ENCODE measurements at places on chromosomes 16 and 17. TPM values are rescaled to one million over a fixed set of nuclear protein-coding genes. Genes with fewer than 3 reads are reported as not detected.

MAF gene
- 130 TPM for total RNA-seq

MSL1 gene
- total RNA-seq: 101 TPM

OTOP2 gene
- not detected for total RNA-seq

- peaks cover 4% of the 10 kb centered on the region for H3K36me3 ChIP-seq
- H3K27ac ChIP-seq: no peak overlapping the region
- H3K4me3 ChIP-seq: peak overlapping the region; percentile 82
- H3K27me3 ChIP-seq: peaks cover 6% of the 10 kb centered on the region
Measured at GRCh38 chr16:88533932-88534637, 36.1 kb upstream of the ZC3H18 start.

CALCOCO2 gene
- total RNA-seq: 154 TPM

FBXO47 gene
- not detected for total RNA-seq

- no peak for DNase-seq
- no peak overlapping the region for H3K4me3 ChIP-seq
- H3K27me3 ChIP-seq: no peaks in the 10 kb centered on the region
- H3K4me1 ChIP-seq: peaks cover 13% of the 10 kb centered on the region
- peaks cover 2% of the 10 kb centered on the region for H3K36me3 ChIP-seq
Measured at GRCh38 chr16:84543253-84543652, 38.8 kb upstream of the MEAK7 start.

- no peak for DNase-seq
- H3K4me3 ChIP-seq: no peak overlapping the region
- no peaks in the 10 kb centered on the region for H3K36me3 ChIP-seq
- no peak overlapping the region for H3K27ac ChIP-seq
- peaks cover under 1% of the 10 kb centered on the region for H3K4me1 ChIP-seq
Measured at GRCh38 chr17:51662204-51663056, 402.1 kb downstream of the UTP18 start.

DNA sequence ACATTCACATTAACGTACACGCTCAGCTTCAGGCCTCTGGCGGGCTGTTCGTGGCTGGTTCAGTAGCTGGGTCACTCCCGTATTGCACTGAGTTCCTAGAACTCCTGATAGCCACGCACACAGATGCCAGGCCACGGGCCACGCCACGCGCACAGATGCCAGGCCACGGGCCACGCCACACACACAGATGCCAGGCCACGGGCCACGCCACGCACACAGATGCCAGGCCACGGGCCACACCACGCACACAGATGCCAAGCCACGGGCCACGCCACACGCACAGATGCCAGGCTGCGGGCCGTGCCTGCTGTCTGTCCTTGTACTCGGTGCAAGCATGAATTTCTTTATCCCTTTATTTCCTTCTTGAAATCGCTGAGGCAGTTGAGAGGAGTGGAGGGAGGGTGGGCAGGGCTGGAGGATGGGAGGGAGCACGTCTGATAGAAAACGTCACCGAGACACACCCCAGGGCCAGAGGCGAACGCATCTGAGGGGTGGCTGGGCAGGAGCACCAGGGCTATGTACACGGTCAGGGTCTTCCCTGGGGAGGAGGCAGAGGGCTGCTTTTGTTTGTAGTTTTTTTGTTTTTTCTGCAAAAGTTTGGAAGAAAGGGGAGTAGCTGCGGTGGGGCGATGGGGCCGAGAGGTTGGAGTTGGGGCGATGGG, 8.6 kb upstream of the PABPN1L start:
- DNase-seq: no peak
- no peak overlapping the region for H3K4me3 ChIP-seq
- H3K36me3 ChIP-seq: no peaks in the 10 kb centered on the region
- H3K27me3 ChIP-seq: peaks cover 15% of the 10 kb centered on the region
- H3K4me1 ChIP-seq: peaks cover 4% of the 10 kb centered on the region

- no peak overlapping the region for H3K4me3 ChIP-seq
- DNase-seq: peak; percentile 19
- H3K27me3 ChIP-seq: no peaks in the 10 kb centered on the region
- H3K4me1 ChIP-seq: peaks cover 19% of the 10 kb centered on the region
- peaks cover 14% of the 10 kb centered on the region for H3K36me3 ChIP-seq
Measured at GRCh38 chr17:47663912-47664623, 14.3 kb downstream of the KPNB1 start.

TEDC2 gene
- 0.70 TPM for total RNA-seq

DNA sequence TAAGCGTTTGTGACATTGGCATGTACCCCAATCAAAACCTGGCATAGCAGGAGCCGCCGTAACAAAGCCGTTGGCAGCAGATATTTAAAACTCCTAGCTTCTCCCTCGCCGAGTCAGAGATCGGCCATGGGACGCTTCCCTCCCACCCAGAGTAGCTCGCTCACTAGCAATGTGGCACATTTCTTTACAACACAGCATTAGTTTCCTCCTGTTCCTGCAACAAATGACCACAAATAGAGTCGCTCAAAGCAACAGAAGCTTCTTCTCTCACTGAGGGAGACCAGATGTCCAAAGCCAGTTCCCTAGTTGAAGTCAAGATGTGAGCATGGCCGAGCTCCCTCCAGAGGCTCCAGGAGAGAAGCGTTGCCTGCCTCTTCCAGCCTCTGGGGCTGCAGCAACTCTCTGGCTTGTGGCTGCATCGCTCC, 106.7 kb downstream of the RBFOX3 start:
- no peak overlapping the region for H3K27ac ChIP-seq
- peaks cover 2% of the 10 kb centered on the region for H3K36me3 ChIP-seq
- DNase-seq: no peak
- H3K27me3 ChIP-seq: peaks cover 31% of the 10 kb centered on the region

GP1BA gene
- 1.6 TPM for total RNA-seq

GRCh38 chr17:19316761-19317358, 45.7 kb downstream of the B9D1 start:
- peaks cover 17% of the 10 kb centered on the region for H3K27me3 ChIP-seq
- no peak overlapping the region for H3K27ac ChIP-seq
- H3K4me3 ChIP-seq: no peak overlapping the region
- DNase-seq: no peak
- peaks cover 4% of the 10 kb centered on the region for H3K4me1 ChIP-seq
- peaks cover 4% of the 10 kb centered on the region for H3K36me3 ChIP-seq

GRCh38 chr17:76434870-76435269, 18.1 kb downstream of the UBE2O start:
- H3K4me3 ChIP-seq: no peak overlapping the region
- no peak overlapping the region for H3K27ac ChIP-seq
- H3K36me3 ChIP-seq: no peaks in the 10 kb centered on the region
- DNase-seq: no peak

DNA sequence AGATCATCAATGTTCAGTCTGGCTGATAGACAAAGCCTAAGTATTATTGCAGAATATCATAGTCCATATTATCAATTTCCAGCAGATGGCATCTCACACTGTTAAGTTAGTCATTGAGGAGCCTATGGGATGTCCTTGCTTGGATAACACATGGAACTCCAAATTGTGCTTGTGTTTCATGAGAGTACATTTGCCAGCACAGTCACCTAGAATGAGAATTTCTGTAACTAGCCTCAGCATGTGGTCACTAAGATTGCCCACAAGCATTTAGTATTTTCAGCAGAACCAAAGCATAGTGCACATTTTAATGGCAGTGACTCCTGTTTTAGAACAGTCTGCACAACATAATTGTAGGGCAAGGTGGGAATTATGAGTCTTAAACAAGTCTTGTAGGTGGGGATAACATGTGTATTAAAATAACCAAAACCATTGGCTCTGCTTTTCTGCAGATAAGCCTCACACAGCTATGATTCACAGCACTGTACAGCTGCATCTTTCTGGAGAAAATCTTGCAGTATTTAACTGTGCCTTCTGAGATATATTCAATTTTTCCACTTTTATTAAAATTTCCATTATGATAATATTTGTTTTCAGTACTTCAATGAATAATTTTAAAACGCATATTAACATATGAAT, 882.8 kb upstream of the SOX9 start:
- H3K36me3 ChIP-seq: no peaks in the 10 kb centered on the region
- no peak for DNase-seq
- no peak overlapping the region for H3K4me3 ChIP-seq
- H3K4me1 ChIP-seq: no peaks in the 10 kb centered on the region
- H3K27ac ChIP-seq: no peak overlapping the region

DNA sequence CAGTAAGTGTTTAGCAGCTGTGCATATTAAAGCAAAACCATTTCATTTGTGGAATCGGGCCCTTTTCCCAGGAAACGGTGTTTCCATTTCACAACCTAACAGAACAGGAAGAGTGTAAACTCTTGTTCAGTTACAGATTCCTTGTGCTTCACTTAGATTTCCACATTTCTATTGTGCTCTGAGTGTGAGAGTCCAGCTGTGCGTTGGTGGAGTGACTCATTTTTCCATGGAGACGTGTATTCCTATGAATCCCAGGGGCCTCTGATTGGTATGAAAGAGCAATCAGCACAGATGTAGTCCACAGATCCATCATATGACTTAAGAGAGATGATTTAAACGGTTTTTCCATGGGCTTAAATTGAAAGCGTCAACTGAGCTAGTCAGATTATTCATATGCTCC, 13.3 kb upstream of the CAVIN1 start:
- no peak for DNase-seq
- H3K36me3 ChIP-seq: peaks cover 2% of the 10 kb centered on the region
- H3K4me3 ChIP-seq: no peak overlapping the region
- no peak overlapping the region for H3K27ac ChIP-seq

DNA sequence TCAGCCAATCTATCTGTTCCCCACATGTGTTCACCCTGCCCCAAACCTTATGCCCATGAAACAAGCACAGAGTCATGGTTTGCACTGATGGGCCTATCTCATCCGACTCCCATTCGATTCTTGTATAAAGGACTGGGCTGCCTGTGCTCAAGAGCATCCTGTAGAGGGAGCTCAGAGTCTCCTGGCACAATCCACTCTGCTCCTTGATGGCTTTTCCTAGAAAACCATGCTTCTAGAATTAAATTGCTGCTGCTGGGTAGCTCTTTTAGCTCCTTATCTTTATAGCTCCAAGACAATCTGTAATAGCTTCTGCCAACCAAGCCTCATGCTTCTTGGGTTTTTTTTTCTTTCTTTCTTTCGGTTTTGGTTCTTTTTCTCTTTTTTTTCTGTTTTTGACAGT, 9.7 kb downstream of the ZNF19 start:
- no peak for DNase-seq
- H3K27me3 ChIP-seq: no peaks in the 10 kb centered on the region
- peaks cover 20% of the 10 kb centered on the region for H3K36me3 ChIP-seq
- H3K27ac ChIP-seq: no peak overlapping the region
- peaks cover 14% of the 10 kb centered on the region for H3K4me1 ChIP-seq
- no peak overlapping the region for H3K4me3 ChIP-seq

PDE6G gene
- 2.2 TPM for total RNA-seq

SDR42E2 gene
- total RNA-seq: 2.3 TPM

FBXW10 gene
- not detected for total RNA-seq

- H3K4me1 ChIP-seq: no peaks in the 10 kb centered on the region
- no peak overlapping the region for H3K27ac ChIP-seq
Measured at GRCh38 chr16:89282523-89282922, 65.0 kb downstream of the ZNF778 start.

- no peaks in the 10 kb centered on the region for H3K27me3 ChIP-seq
- H3K36me3 ChIP-seq: peaks cover 10% of the 10 kb centered on the region
- no peak for DNase-seq
- H3K4me3 ChIP-seq: peak overlapping the region; percentile 93
- H3K27ac ChIP-seq: peak overlapping the region; percentile 96
Measured at GRCh38 chr16:71846431-71846830, 655 bp downstream of the ATXN1L start.

GRCh38 chr17:34721326-34721725, 141.9 kb downstream of the TMEM132E start:
- H3K27ac ChIP-seq: no peak overlapping the region
- DNase-seq: no peak
- no peak overlapping the region for H3K4me3 ChIP-seq
- H3K4me1 ChIP-seq: peaks cover 5% of the 10 kb centered on the region

- DNase-seq: no peak
- H3K4me1 ChIP-seq: no peaks in the 10 kb centered on the region
- no peak overlapping the region for H3K27ac ChIP-seq
- H3K4me3 ChIP-seq: no peak overlapping the region
Measured at GRCh38 chr16:65185241-65185778, 63.4 kb upstream of the CDH11 start.

YPEL2 gene
- total RNA-seq: 23.6 TPM

SLC47A1 gene
- not detected for total RNA-seq

- no peak for DNase-seq
- no peak overlapping the region for H3K27ac ChIP-seq
- no peak overlapping the region for H3K4me3 ChIP-seq
- H3K4me1 ChIP-seq: peaks cover 4% of the 10 kb centered on the region
Measured at GRCh38 chr16:86609115-86609514, 30.8 kb downstream of the FOXL1 start.

CD300LG gene
- total RNA-seq: not detected

C17orf67 gene
- 6.6 TPM for total RNA-seq

ARL5C gene
- not detected for total RNA-seq

DNA sequence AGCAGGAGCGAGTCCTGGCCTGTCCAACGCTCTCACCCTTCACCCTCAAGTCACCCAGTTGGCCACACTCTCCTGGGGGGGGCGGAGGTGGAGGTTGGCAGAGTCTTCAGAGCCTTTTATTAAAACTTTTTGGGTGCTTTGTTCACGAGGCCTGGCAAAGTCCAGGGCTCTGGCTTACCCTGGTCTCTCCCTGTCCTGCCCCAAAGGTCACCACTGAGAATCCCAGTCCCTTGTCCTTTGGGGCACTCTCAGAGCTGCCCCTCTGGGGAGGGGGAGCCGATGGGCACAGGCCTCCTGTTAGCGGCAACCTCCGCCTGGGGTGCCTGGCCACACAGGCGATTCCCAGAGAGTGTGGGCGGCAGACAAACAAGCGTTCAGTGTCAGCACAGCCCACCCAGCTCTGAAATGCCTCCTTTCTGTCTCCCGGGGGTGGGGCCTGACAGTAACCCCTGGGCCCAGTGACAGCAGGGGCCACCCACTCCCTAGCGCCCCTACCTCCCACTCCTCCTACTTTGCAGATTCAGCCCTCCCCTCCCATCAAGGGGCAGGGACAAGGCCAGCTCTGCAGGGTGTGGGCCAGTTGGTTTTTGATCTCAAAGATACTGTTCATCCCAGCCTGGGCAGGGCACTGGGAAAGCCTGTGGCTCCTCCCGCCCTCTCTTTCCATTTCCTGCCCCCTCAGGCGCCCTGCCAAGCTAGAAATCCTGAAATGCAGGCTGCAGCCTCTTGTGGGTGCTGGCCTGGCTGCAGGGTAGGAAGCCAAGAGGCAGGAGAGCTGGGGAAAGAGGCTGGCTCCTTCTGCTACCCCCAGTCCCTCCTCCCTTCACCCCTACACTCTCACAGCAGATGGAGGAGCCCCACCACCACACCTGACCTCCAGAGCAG, 36.6 kb upstream of the EMP2 start:
- H3K4me1 ChIP-seq: no peaks in the 10 kb centered on the region
- H3K4me3 ChIP-seq: no peak overlapping the region
- H3K27ac ChIP-seq: no peak overlapping the region

- H3K27me3 ChIP-seq: peaks cover 23% of the 10 kb centered on the region
- peaks cover 2% of the 10 kb centered on the region for H3K36me3 ChIP-seq
- peaks cover 24% of the 10 kb centered on the region for H3K4me1 ChIP-seq
- H3K27ac ChIP-seq: no peak overlapping the region
- no peak overlapping the region for H3K4me3 ChIP-seq
Measured at GRCh38 chr17:39965017-39965699, 2.4 kb downstream of the GSDMA start.

- H3K36me3 ChIP-seq: peaks cover 3% of the 10 kb centered on the region
- H3K4me1 ChIP-seq: no peaks in the 10 kb centered on the region
- DNase-seq: no peak
- no peak overlapping the region for H3K4me3 ChIP-seq
- H3K27me3 ChIP-seq: no peaks in the 10 kb centered on the region
Measured at GRCh38 chr16:87414251-87414680, 22.1 kb downstream of the MAP1LC3B start.

All from T-helper 17 cell (primary cell).